Liver (tissue), 10 donors: ENCODE measurements at places on chromosomes 4 and X. TPM values are rescaled to one million over a fixed set of nuclear protein-coding genes. Genes with fewer than 3 reads are reported as not detected.

DNA sequence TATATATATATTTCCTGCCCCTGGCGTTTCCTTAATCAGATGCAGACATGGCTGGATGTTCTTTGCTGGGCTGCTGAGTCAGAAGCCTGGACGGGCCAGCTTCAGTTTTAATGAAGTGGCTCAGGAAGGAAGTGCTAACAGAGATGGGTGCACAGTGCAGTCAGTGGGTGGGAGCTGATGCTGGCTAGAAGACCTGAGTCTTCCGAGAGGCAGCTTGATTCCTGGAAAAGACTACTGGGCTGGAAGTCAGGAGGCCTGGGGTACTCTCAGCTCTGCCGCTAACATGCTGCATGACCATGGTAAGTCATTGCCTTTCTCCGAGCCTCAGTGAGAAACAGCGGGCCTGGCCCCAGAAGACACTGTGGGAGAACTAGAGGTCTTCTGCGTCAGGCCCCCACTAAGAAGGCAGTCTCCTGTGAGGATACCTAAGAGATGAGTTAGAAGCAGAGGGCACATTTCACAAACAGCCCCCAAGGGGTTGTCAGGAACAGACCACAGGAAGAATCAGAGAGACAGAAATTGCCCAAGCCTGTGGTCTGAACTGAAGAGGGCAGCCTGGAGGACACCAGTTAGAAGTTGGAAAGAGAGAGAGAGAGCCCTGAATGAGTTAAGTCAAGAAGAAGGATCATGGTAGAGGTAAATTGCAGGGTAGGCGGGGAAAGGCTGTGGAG is 8.3 kb upstream of the CD40LG start:
- no peak overlapping the region for H3K4me3 ChIP-seq
- no peak for DNase-seq
- H3K36me3 ChIP-seq = no peaks in the 10 kb centered on the region
- no peak overlapping the region for H3K27ac ChIP-seq
- no peaks in the 10 kb centered on the region for H3K4me1 ChIP-seq
- H3K27me3 ChIP-seq = no peaks in the 10 kb centered on the region

DNA sequence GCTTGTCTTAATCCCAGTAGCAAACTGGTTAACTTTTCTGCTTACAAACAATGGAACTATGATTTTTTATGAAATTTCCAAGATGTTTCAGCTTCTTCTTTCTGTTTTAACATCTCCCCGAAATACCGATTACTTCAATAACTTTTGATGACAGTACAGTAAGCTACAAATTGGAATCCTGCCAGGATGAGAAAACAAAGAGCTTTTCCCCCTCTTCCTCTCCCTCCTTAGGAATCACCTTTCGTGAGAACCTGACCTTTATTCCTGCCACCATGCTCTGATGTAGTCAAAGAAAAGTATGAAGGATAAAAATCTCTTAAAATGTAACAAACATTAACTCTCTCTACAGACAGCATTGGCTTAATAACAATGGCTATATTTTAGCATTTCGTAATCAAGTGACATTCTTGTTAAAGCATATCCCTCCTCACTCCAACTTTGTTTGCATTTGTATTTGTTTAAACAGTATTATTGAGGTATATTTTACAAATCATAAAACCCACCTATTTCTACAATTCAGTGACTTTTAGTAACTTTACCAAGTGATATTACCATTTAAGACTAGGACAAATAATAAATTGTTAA is 148.7 kb upstream of the NAP1L5 start:
- H3K27ac ChIP-seq = no peak overlapping the region
- no peaks in the 10 kb centered on the region for H3K4me1 ChIP-seq
- no peak overlapping the region for H3K4me3 ChIP-seq
- no peaks in the 10 kb centered on the region for H3K27me3 ChIP-seq
- H3K36me3 ChIP-seq = no peaks in the 10 kb centered on the region

- DNase-seq = no peak
- H3K4me1 ChIP-seq = no peaks in the 10 kb centered on the region
- H3K4me3 ChIP-seq = no peak overlapping the region
- H3K27me3 ChIP-seq = peaks cover 8% of the 10 kb centered on the region
- H3K36me3 ChIP-seq = no peaks in the 10 kb centered on the region
Observed at GRCh38 chrX:78643874-78644273, 15.3 kb downstream of the RTL3 start.

GRCh38 chr4:140242357-140243277 is 88.6 kb upstream of the MAML3 start:
- no peaks in the 10 kb centered on the region for H3K27me3 ChIP-seq
- H3K36me3 ChIP-seq = no peaks in the 10 kb centered on the region
- no peak overlapping the region for H3K4me3 ChIP-seq

- H3K27ac ChIP-seq = no peak overlapping the region
- H3K27me3 ChIP-seq = no peaks in the 10 kb centered on the region
- no peak overlapping the region for H3K4me3 ChIP-seq
- DNase-seq = no peak
Observed at GRCh38 chr4:61320154-61320553, 120.0 kb downstream of the ADGRL3 start.

- no peak overlapping the region for H3K27ac ChIP-seq
- H3K4me3 ChIP-seq = no peak overlapping the region
- H3K36me3 ChIP-seq = no peaks in the 10 kb centered on the region
- no peaks in the 10 kb centered on the region for H3K27me3 ChIP-seq
- no peaks in the 10 kb centered on the region for H3K4me1 ChIP-seq
Observed at GRCh38 chr4:145829629-145830395, 108.8 kb downstream of the ZNF827 start.

DNA sequence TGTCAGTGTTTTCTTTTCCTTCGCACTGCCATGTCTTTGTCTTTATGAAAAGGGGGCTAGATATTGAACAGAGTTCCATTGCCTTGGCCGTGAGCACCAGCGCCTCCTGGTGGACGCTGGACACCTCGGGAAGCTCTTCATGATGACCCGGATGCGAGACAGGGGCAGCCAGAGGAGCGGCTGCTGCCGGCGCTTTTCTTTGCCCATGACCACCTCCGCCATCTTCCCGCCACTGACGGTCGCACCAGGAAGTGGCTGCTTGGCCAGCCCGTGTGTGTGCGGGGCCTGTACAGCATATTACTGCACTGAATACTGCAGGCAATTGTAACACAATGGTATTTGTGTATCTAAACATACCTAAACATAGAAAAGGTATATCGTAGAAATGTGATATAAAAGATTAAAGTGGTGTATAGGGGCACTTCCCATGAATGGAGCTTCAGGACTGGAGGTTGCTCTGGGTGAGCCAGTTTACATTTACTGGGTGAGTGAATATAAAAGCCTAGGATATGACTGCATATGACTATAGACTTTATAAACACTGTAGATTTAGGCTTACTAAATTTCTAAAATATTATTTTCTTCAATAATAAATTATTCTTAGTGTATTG is 15.8 kb upstream of the GRIA2 start:
- H3K27me3 ChIP-seq = no peaks in the 10 kb centered on the region
- DNase-seq = no peak
- H3K27ac ChIP-seq = no peak overlapping the region
- no peaks in the 10 kb centered on the region for H3K36me3 ChIP-seq
- no peaks in the 10 kb centered on the region for H3K4me1 ChIP-seq

DNA sequence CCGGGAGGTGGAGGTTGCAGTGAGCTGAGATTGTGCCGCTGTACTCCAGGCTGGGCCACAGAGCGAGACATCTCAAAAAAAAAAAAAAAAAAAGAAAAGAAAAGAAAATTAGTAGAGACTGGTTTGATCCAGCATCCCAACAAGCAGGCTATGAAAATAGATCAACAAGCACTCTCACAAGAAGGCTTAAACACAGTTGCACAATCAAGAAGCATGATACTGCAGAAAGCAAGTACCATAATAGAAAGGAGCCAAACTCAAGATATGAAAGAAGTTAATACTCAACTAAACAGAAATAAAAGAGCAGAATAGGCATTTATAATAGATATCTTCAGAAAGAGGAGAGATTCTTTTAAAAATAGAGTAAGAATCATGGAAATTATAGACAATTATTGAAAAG is 10.6 kb downstream of the TLR6 start:
- DNase-seq = no peak
- no peaks in the 10 kb centered on the region for H3K27me3 ChIP-seq
- H3K4me1 ChIP-seq = no peaks in the 10 kb centered on the region
- no peak overlapping the region for H3K4me3 ChIP-seq
- H3K36me3 ChIP-seq = no peaks in the 10 kb centered on the region
- H3K27ac ChIP-seq = no peak overlapping the region

The ASIC5 gene
- total RNA-seq = not detected

The ATP2B3 gene
- not detected for total RNA-seq

The SPANXD gene
- total RNA-seq = not detected
